SHP77 (cell line): ENCODE measurements at places on chromosomes 7 and 10.

DNA sequence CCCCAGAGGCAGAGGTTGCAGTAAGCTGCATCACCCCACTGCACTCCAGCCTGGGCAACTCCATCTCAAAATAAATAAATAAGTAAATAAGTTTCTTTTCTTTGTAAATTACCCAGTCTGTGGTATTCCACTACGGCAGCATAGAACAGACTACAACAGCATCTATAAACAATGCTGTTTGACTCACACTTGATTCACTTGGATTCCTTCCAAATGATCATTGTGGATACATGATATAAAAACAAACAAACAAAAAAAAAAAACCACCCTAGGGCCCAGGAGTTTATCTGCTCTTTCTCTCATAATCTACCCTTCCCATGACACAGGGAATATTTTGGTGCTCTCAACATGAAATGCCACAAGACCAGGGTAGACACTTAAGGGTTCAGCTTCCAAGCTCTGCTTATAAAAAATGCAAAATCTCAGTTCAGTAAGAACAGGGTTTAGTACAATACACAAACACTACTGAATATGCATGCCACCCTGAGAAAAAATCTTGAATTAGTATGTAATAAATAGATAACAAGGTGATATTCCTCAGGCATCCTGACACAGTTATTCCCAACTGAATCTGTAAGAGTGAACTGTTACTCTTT is 200.9 kb downstream of the FAM107B start:
- DNase-seq = no peak

GRCh38 chr7:96589038-96589437 is 120.6 kb downstream of the SEM1 start:
- DNase-seq = peak; percentile 20

- peak; percentile 18 for DNase-seq
These were observed 171.9 kb upstream of the SP8 start for GRCh38 chr7:20958572-20958971.

DNA sequence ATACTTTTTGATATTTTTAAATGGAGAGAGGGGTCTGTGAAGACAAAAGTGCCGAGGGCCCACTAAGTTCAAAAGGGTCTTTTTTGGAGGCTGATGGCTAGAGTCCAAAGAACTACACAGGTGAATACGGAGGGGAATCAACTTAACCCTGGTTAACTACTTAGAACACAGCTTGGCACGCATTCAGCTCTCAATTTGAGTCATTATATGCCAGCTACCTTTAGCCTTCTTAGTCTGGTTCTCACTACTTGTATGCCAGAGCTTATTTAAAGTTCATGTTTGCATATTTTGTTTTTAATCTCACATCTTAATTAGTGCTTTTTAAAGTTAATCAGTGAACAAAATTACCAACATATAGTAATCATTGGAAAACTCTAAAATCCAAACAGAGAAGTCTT is 80.8 kb downstream of the VWDE start:
- no peak for DNase-seq

DNA sequence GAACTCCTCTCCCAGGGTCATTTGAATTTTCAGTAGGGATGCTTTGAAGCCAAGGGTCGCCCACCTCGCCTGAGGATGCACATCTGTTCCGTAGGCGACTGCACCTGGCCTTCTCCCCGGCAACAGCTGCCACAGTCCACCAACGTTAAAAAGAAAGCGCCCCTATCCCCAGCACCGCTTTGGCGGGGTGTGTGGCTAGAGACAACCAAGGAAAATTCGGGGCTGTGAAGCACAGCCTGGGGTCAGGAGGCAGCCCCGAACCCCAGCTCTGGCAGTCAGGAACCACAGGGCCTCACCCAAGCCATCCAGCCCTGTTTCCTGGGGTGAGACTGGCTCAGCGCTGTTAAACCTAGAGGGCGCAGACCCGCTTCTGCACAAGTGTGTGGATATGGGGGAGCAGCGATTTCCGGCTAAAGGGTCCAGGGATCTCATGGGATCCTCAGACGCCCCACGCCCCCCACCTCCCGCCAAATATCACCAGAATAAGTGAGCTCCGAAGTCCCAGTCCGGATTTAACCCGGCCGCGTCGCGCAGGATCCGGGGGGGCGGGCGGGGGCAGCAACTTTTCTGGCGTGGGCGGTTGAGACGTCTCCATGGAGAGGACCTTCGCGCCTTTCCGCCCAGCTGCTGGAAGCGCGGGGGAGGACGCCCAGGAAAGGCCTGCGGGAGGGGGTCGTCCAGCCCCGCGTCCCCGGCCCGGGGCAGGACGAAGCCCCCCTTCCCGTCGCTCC is 822 bp downstream of the ZC3HAV1L start:
- no peak for DNase-seq

- DNase-seq = no peak
These were observed 173.5 kb downstream of the PLXNA4 start for GRCh38 chr7:132402751-132403245.

DNA sequence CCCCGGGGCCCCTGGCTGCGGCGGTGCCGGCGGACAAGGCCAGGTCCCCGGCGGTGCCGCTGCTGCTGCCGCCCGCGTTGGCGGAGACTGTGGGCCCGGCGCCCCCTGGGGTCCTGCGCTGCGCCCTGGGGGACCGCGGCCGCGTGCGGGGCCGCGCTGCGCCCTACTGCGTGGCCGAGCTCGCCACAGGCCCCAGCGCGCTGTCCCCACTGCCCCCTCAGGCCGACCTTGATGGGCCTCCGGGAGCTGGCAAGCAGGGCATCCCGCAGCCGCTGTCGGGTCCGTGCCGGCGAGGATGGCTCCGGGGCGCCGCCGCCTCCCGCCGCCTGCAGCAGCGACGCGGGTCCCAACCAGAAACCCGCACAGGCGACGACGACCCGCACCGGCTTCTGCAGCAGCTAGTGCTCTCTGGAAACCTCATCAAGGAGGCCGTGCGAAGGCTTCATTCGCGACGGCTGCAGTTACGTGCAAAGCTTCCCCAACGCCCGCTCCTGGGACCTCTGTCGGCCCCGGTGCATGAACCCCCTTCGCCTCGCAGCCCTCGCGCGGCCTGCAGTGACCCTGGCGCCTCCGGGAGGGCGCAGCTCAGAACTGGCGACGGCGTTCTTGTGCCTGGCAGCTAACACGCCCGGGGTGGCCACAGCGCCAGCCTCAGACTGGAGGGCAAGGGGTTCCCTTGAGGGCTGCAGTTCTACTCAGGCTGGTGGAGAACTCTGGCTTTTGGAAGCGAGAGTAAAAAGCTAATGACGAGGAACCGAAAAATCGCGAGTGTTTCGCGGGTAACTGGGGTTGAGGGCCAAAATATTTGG is 804 bp downstream of the FRAT1 start:
- DNase-seq = peak; percentile 78

DNA sequence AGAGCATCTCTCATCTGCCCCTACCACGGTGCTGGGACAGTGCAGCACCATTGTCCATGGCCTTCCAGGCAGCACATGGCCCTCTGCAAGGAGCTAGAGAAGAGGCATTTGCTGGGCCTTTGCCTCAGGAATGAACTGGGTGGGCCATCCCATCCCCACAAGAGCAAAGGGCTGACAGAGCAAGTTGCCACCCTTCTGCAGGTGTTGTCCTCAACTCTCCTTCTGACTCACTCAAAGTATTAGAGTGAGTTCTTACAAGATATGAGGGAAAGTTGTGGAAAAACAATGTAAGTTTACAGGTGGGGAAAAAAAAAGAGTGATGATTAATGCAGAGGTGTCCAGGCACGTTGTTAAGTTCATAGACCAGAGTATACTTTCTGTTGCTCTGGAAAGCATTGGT is 261.2 kb downstream of the SKIDA1 start:
- DNase-seq = no peak
